ENCODE measurements at places on chromosomes 2 and 18.

DNA sequence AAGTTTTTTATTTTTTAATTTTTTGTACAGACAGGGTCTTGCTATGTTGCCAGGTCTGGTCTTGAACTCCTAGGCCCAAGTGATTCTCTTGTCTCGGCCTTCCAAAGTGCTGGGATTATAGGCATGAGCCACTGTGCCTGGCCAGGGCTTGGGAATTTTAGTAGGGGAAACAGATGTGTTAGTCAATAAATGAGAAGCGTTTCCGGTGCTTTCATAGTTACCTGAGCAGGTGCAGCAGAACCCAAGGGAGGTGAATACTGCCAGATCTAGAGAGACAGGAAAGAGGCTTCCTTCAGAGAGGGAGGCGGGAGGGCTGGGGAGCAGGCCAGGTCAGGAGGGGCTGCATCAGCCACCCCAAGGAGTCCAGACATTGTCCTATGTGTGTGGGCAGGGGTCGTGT is 30.5 kb upstream of the IMPA2 start:
- no peak for DNase-seq

DNA sequence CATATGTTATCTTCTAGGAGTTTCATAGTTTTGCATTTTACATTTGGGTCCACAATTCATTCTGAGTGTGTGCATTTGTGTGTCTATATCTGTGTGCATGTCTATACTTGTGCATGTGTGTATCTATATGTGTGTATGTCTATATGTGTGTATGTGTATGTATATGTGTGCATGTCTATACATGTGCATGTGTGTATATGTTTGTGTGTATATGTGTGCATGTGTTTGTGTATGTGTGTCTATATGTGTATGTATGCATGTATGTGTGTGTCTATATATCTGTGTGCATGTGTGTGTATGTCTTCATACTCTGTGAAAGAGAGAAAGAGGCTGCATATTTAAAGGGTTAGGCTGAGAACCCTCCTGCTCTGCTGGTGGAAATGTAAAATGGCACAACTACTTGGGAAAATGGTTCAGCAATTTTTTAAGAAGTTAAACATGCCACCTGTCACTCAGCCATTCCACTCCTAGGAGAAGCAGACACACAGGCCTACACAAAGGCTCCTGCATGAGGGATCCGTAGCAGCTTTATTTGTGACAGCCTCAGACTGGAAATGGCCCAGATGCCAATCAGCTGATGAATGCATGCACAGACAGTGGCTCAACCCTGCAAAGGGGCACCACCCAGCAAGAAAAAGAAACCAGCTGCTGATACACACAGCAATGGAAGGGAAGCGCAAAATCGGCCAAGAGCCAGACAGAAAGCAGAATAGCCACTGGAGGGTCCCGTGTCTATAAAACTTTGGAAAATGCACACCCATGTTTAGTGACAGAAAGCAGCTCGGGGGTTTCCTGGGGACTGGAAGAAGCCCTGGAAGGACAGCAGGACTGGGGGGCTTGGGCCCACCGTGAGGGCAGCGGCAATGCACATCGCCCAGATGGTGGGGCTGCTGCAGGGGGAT is 146.8 kb downstream of the SEPTIN10 start:
- DNase-seq, result peak; percentile 75

- no peak for DNase-seq
Observed at GRCh38 chr18:49018554-49019445, 68.0 kb upstream of the SMAD7 start.

- DNase-seq, result peak; percentile 18
Observed at GRCh38 chr2:151886241-151886640, 58.0 kb upstream of the ARL5A start.

- no peak for DNase-seq
Observed at GRCh38 chr18:37452015-37452414, 113.6 kb downstream of the CELF4 start.

- DNase-seq, result no peak
Observed at GRCh38 chr18:65468881-65469280, 281.9 kb upstream of the CDH7 start.

GRCh38 chr18:62723666-62724281 is 8.4 kb downstream of the PHLPP1 start:
- DNase-seq, result no peak

- no peak for DNase-seq
Observed at GRCh38 chr2:229205704-229206103, 65.4 kb downstream of the PID1 start.

- DNase-seq, result no peak
Observed at GRCh38 chr18:29250843-29251242, 1073.9 kb upstream of the CDH2 start.

DNA sequence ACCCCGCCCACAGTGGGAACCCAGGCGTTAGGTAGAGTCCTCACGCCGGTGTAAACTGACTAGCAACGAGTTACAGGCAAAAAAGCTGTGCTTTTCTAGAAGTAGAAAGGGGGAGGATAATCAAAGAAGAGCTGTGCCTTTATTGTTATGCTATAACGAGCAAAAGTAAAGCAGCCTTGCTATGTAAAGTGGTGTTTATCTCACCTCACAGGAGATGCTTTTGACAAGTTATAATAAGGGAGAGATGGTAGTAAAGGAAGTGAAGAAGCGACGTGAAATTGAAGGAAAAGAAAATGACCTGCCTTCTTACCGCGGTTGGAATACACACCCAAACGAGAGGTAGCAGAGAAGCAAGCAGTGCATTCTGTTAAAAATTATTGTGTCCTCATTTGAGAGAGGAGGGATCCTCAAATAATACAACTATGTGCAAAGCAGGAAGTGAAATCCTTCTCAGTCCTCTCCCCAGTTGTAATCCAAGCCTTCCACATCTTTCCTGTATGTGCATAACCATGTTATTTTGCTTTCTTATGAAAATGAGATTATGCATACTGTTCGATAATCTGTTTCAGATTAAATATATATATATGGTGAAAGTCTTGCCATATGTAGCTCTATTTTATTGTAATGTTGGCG is 962 bp downstream of the TANK start:
- DNase-seq, result no peak

DNA sequence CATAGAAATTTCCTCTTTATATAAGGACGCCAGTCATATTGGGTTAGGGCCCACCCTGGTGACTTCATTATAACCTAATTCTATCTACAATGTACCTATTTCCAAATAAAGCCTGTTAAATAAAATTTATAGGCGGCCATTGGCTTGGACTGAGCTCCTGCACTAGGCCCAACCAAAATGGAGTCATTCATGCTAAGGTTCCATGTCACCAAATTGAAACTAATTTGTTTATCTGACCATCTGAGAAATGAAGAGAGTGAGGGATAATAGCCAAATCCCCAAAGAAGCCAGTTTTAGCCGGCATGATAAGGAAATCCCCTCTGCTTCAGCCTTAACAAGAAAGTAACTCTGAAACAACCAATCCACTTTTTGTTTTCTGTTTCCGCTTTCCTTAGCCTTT is 7.2 kb upstream of the DYM start:
- no peak for DNase-seq

GRCh38 chr18:49178321-49178720 is 227.6 kb upstream of the SMAD7 start:
- DNase-seq, result no peak

DNA sequence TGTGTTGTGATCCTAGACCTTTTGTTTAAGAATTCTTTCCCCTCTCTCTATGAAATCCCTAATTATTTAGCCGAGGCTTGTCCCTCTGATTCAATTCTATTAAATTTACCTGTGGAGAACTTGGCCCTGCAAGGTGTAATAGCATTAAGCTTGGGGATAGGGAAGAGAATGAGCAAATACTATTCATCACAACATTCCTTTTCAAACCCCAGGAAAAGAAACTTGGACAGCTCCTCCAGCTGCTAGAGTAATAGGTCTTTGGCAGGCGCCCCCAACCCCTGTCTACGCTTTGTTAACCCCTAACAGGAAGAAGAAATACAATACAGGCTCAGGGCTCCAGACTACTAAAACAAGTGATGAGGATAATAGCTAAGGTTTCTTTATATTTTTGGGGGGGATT is 957.0 kb downstream of the CPS1 start:
- DNase-seq, result no peak

DNA sequence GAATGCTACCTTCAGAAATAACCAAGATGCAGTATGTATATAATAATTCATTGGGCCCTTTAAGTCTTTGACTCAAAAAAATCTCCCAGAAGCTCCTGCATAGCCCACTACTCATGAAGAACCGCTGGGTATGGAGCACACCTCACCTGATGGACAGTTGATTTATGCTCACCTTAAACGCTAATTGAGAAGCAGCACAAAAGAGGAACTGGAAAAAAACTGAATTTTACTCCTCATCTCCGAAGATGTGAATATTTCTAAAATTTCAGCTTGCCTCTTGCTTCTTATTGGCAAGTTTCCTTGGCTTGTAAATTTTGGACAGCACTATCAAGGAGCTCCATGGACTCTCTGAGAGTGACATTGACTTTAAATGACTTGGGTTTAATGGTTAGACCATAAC is 5.5 kb downstream of the CYP1B1 start:
- no peak for DNase-seq

- peak; percentile 39 for DNase-seq
Observed at GRCh38 chr2:169928463-169928864, 101.2 kb downstream of the UBR3 start.

DNA sequence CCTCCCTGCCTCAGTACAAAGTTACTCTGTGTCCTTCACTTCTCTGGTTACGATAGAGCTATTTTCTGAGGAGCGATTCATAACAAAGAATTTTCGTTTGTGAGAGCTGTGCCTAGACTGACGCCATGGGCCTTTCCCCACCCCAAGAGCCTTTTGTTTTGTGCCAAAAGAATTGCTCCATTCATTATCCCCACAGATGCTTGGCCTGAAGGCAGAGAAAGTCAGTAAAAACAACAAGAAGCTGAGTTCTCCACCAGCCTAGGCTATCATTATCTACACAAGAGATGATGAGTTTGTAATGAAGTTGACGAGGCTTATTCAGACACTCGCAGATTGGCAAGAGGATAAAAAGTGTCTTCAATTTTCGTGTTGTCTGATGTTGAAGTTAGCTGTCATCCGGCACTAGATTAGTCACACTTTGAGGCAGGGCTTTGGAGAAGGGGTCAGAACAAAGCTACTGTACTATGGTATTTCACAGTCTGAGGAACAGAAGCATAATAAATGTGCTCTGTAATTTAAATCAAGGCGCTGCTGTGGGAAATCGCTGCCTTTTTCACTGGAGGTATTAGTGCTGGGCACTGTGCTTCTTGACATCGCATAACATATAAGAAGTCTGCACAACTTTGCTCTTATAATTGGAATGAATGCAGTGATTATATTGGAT is 278.4 kb upstream of the FIGN start:
- DNase-seq, result no peak

GRCh38 chr2:43074592-43075053 is 151.8 kb downstream of the ZFP36L2 start:
- no peak for DNase-seq

DNA sequence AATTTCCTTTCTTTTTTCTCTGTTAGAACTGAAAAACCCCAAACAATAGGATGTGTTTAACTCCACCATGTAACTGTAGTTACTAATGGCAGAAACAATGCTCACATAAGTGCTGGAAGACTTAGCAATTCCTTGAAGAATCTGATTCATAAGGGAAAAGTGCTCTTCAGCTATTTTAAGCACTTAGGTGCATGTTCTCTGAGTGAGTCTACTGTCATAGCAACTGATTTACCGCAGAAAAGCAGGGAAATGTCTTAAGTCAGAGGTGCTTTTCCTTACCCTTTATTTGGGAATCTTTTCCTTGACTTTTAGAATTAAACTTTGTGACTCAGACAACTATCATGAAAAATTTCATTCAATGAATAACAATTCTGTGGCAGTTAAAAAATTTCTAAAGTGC is 65.4 kb upstream of the NABP1 start:
- DNase-seq, result peak; percentile 93

- no peak for DNase-seq
Observed at GRCh38 chr2:100425573-100426383, 8.3 kb upstream of the CHST10 start.

GRCh38 chr2:241897231-241897916 is 27.8 kb downstream of the RTP5 start:
- no peak for DNase-seq

GRCh38 chr2:96866986-96867755 is 2.7 kb downstream of the SEMA4C start:
- DNase-seq, result no peak

DNA sequence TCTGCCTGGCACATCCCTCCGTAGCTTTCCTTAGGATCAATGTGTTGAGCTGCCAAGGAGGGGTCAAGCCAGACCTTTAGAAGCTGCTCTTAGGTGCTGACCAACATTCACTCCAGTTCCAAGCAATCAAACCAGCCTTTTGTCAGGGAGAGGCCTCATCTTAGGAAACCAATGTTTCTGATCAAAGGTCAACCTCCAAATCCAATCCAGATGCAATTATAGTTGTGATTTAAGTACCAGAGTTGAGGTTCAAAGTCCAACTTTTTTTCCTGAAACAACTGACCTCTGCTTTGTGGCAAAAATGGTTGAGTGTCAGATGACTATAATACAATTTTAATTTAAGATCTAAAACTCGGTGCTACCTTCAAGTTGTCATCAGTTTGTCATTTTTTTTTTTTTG is 303.4 kb downstream of the ALK start:
- no peak for DNase-seq

DNA sequence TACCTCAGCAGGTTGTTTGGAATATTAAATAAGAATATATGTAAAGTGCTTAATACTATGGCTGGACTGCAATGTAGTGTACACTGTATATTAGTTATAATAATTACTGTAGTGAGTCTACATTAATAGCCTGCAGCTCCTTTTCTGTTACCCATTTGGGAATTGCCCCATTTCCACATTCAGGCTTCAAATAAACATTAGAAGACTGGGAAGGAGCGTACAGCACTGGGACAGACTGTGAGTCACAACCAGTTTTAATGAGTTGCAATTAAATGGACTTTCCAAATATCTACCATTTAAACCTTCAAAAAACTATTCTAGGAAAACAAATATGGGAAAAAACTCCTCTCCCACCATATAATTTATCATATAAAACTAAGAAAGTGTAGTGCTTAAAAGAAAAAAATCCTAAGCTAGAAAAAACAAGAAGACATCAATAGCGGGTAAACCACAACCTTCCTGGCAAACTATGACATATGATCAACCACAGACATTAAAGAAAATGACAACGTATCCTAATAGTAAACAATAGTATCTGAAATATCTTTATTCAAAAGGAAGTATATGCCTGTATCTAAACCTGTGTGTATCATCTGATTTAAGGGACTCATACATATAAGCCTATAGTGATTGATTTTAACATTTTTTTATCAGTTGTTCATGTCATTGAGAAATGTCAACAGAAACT is 86.1 kb downstream of the TRIP12 start:
- DNase-seq, result no peak

GRCh38 chr2:37625796-37626571 is 45.5 kb downstream of the CDC42EP3 start:
- peak; percentile 60 for DNase-seq

DNA sequence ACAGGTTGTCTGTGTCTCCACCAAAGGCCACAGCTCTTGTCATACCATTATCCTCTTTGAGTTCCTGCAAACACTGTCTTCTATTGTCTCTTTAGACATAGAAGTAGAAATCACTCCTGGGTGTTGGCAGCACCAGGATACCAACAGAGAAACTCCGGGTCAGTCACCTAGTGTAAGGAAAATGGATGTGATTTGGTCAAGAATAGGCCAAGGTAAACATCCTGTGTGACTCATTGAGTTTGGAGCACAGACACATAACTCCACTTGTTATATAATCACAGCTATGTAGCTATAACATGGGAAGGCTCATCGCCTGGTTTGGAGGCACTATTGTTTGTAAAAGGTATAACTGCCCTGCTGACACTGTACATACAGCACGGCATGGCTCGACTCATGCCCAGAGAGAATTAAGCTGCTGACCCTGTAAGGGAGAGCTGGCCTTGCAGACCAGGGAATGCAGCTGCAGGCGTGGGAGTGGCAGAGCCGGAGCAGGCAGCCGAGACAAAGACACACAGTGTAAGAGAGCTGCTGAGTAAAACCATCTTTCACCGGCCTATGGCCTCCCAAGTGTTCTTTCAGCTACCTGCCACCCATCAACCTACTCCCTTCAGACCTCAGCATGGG is 3.4 kb upstream of the TXNL1 start:
- peak; percentile 40 for DNase-seq

Measured in A172 (cell line).